Muscle of arm (tissue), 14 donors: ENCODE measurements at places on chromosomes 5 and 9.

- DNase-seq: no peak
Observed at GRCh38 chr9:15287309-15287708, 19.7 kb downstream of the TTC39B start.

- DNase-seq: no peak
Observed at GRCh38 chr9:113756476-113757192, 119.5 kb upstream of the ZNF618 start.

DNA sequence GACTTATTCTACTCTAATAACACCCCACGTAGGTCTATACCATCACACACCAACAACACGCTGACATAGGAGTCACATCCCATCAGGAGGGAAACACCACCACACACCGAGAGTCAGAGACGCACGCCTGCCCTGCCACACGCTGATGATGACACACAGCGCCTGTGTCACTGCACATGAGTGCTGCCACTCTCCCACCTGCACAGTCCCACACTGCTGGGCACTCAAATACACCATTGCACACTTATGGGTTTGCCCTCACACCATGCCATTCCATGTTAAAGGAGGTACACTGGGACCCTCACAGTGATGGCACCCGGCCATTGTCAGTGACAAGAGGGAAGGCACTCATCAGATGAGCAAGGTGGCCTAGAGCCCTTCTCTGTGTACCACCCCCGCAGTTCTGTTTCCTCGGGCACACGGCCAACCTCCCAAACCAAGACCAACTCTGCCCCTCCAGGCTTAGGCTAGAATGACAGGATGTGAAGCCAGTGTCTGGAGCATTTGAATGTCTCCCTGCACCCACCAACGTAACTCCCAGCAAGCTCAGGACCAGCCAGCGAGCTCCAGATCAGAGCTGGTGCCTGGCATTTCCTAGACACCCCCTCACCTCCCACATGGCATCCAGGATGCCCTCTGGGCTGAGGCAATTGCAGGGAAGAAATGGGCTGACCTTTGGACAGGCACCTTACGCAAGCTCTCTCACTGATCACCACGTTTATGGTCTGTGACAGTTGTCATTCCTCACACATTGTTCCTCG lies 3.6 kb upstream of the CPLX2 start:
- DNase-seq: no peak

DNA sequence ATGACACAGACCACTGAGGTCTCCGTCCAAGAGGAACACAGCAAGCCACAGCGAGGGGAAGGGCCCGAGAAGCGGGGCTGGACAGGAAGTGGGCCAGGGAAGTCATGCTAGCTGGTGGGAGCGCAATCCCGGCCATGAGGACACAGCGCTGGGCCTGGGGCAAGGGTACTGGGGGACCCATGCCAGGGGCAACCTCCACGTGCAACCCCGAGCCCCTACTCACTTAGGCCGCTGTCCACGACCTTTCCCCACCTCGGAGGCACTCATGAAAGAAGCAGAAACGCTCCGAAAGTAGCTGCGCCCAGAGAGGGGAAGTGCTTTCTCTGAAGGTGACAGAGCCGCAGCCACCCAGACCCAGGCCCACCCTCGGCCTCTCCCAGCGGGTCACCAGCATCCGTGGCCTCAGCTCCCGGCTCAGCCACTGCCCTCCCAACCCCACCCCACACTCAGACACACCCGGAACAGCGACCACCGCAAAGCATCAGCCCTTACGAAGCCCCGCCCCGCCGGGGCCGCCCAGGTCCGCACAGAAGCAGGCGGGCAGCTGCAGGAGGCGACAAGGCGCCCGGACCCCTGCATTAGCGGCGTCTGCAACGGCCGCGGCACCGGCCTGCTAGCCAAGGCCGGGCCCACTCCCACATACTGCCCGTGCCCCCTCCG lies 782 bp downstream of the BICD2 start:
- no peak for DNase-seq

GRCh38 chr5:166725593-166725992 lies 1565.9 kb upstream of the WWC1 start:
- no peak for DNase-seq

GRCh38 chr9:97985058-97985861 lies 2.1 kb downstream of the ANP32B start:
- DNase-seq: peak; percentile 45

GRCh38 chr9:129901993-129902739 lies 66.9 kb downstream of the USP20 start:
- DNase-seq: no peak
